Activated CD8-positive, alpha-beta T cell treated with anti-CD3 and anti-CD28 coated beads, Interleukin-2, amount 10 ng/mL, durations not matched to agents 7 days and 5 days (primary cell): ENCODE measurements at places on chromosomes 6 and 20. TPM values are rescaled to one million over a fixed set of nuclear protein-coding genes. Genes with fewer than 3 reads are reported as not detected.

- H3K36me3 ChIP-seq, result no peaks in the 10 kb centered on the region
- no peak overlapping the region for H3K4me3 ChIP-seq
- H3K27ac ChIP-seq, result no peak overlapping the region
- H3K27me3 ChIP-seq, result no peaks in the 10 kb centered on the region
- H3K4me1 ChIP-seq, result no peaks in the 10 kb centered on the region
- DNase-seq, result no peak
Measured at GRCh38 chr20:52313341-52313963, 121.9 kb upstream of the ZFP64 start.

GRCh38 chr6:54697424-54697823, 149.1 kb upstream of the FAM83B start:
- H3K36me3 ChIP-seq, result no peaks in the 10 kb centered on the region
- H3K4me1 ChIP-seq, result no peaks in the 10 kb centered on the region
- H3K4me3 ChIP-seq, result no peak overlapping the region

DNA sequence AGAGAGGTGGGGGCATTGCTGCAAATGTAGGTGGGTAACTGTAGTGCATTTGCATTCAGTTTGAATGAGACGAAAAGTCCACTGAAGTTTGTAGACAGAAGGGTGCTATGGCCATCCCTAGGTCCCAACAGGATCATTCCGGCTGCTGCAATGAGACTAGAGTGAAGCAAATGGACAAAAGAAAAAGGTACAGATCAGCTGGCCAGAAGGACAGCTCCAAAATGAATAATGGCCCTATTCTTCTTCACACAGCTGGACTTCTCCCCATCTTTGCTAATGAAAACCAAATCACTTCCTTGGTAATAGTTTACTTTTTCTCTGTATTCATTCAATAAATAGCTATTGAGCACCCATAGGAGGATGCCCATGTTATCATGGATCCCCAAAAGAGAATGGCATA, 56.4 kb upstream of the TPD52L1 start:
- no peaks in the 10 kb centered on the region for H3K4me1 ChIP-seq
- H3K4me3 ChIP-seq, result no peak overlapping the region
- H3K36me3 ChIP-seq, result no peaks in the 10 kb centered on the region
- H3K27ac ChIP-seq, result no peak overlapping the region

DNA sequence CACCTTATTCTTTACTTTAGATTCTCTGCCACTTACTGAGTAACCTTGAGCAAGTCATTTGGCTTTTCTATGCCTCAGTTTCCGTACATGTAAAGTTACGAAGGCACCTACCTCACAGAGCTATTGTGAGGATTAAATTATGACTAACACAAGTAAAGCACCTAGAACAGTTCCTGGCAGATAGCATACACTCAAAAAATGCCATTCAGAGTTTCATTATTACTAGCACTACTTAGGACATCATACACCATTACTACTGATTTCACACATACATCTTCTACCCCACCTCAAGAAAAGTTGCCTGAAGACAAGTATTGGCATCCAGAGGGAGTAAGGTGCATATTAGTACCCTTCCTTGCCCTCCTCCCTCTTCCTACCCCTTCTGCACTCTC, 107.8 kb downstream of the OGFRL1 start:
- H3K36me3 ChIP-seq, result no peaks in the 10 kb centered on the region
- peaks cover 12% of the 10 kb centered on the region for H3K27me3 ChIP-seq
- no peaks in the 10 kb centered on the region for H3K4me1 ChIP-seq
- no peak overlapping the region for H3K27ac ChIP-seq

- no peak overlapping the region for H3K27ac ChIP-seq
- H3K36me3 ChIP-seq, result no peaks in the 10 kb centered on the region
- no peaks in the 10 kb centered on the region for H3K27me3 ChIP-seq
Measured at GRCh38 chr6:78700991-78701390, 166.4 kb upstream of the IRAK1BP1 start.

- no peaks in the 10 kb centered on the region for H3K4me1 ChIP-seq
- DNase-seq, result no peak
- H3K27me3 ChIP-seq, result no peaks in the 10 kb centered on the region
- no peak overlapping the region for H3K4me3 ChIP-seq
Measured at GRCh38 chr6:3789018-3789895, 37.7 kb upstream of the PXDC1 start.

DNA sequence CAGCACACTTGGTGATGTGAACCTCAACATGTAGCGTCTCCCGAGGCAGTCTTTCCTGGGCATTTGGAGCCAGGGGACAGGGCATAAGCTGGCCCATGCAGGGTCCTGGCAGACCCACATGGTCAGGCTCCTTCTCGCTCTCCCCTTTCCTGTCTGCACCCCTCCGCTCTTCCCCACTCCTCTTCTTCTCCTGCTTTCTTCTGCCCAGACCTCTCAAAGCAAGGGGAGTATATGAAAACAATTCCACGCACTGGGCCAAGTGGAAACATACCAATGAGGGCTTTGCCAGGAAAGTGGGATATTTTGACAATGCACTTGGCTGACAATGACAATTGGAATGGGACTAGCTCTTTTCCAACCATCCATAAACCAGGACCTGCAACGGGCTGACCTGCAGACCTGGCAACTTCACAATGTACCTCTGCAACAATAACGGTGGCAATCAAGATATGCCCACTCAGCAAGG, 58.9 kb upstream of the TRAF3IP2 start:
- no peaks in the 10 kb centered on the region for H3K27me3 ChIP-seq
- no peak overlapping the region for H3K4me3 ChIP-seq
- no peak overlapping the region for H3K27ac ChIP-seq
- H3K36me3 ChIP-seq, result peaks cover 44% of the 10 kb centered on the region
- no peaks in the 10 kb centered on the region for H3K4me1 ChIP-seq

DNA sequence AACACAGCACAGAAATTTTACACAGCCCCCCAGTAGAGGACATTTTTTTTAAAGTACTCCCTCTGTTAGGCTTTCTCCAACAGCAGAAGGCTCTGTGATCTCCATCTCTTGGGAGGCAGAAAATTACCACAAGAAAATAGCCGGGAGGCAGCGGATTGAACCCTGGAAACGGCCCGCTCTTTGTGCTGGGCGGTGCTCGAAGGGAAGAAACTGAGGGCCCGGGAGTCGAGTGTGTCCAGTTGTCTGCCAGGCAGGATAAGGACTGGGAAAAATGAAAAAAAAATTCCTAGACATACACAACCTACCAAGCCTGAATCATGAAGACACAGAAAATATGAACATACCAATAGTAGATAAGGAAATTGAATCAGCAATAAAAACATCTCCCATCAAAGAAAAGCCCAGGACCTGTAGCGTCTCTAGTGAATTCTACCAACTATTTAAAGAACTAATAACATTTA, 31.5 kb downstream of the POM121L2 start:
- H3K36me3 ChIP-seq, result peaks cover 18% of the 10 kb centered on the region
- DNase-seq, result no peak
- H3K27me3 ChIP-seq, result peaks cover 62% of the 10 kb centered on the region
- H3K4me1 ChIP-seq, result peaks cover 20% of the 10 kb centered on the region
- peak overlapping the region; percentile 63 for H3K4me3 ChIP-seq

- peaks cover 13% of the 10 kb centered on the region for H3K36me3 ChIP-seq
- peak overlapping the region; percentile 20 for H3K27ac ChIP-seq
- no peak for DNase-seq
- no peaks in the 10 kb centered on the region for H3K27me3 ChIP-seq
- H3K4me1 ChIP-seq, result peaks cover 35% of the 10 kb centered on the region
Measured at GRCh38 chr20:32111753-32112152, 2.2 kb downstream of the TM9SF4 start.

DNA sequence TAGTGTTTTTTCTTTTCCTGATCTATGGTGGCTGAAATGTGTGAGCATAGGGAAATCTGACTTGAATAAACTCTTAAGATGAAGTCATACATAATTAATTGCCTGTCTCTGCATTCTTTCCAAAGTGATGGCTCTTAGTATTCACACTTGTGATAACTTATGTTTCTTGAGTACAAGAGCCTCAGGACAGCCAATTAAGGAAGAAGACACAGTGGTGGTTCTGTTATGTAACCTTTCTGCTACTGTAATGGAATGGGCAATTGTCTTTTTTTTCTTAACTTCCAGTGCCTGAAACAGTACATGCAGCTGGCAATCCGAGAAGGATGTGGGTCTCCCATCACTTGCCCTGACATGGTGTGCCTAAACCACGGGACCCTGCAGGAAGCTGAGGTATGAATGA, 40.1 kb downstream of the RNF144B start:
- no peaks in the 10 kb centered on the region for H3K36me3 ChIP-seq
- H3K4me3 ChIP-seq, result no peak overlapping the region
- no peaks in the 10 kb centered on the region for H3K27me3 ChIP-seq

DNA sequence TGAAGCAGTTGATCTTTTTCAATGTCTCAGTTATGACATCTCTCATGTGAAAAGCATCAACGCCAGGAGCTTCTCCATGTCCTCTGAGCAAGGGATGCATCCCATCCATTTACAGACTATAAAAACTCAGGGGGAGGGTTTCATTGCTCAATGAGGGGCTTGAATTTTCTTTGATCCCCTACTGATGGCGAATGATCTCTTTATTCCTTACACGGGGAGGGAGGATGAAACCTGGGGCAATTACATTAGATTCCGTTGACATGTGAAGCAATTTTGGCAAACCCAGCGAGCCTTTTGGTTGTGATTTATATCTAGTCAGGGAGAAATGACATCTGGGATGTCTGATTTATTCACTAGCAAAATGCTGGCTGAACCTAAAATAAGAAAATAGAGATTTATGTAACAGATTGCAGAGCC, 268.9 kb downstream of the HIVEP2 start:
- peaks cover 3% of the 10 kb centered on the region for H3K27me3 ChIP-seq
- H3K27ac ChIP-seq, result no peak overlapping the region
- H3K36me3 ChIP-seq, result no peaks in the 10 kb centered on the region
- no peak for DNase-seq
- peaks cover 8% of the 10 kb centered on the region for H3K4me1 ChIP-seq

DNA sequence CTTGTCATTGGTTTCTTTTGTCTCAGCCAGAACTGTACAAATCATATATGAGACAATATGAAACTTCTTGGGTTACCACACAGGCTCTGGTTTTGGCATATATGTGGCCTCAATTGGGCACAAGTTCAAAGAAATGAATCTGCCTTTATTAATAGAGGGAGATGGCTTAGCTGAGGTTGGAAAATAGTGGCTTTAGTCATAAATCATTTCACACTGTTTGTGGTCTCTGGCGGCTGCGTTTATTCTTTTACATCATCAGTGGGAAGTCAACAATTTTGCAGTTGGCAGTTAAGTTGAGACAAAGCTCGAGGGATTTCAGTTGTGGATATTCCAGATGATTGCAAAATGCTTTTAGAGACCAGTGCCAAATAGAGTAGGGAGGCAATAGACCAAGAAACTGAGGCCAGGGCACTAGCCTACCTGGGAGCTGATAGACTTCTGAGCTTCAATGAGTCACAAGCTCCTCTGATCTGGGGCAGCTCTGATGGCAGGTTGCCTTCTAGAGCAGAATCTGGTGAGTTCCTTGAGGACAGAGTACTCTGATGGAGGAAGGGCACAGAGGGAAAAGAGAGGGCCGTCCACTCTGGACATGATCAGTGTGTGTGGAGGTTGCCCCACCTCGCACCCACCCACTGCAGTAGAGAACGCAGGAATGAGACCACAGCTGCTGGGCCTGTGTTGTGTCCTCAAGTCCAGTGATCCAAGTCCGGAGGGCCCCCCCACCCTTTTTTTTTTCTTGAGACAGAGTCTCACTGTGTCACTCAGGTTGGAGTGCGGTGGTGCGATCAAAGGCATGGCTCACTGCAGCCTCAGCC, 73.5 kb downstream of the ARMC2 start:
- H3K27ac ChIP-seq, result peak overlapping the region; percentile 54
- H3K4me3 ChIP-seq, result peak overlapping the region; percentile 14
- H3K4me1 ChIP-seq, result peaks cover 54% of the 10 kb centered on the region
- peaks cover 28% of the 10 kb centered on the region for H3K27me3 ChIP-seq
- DNase-seq, result peak; percentile 64

GRCh38 chr6:32095338-32096086, 13.6 kb downstream of the TNXB start:
- no peak overlapping the region for H3K4me3 ChIP-seq
- H3K4me1 ChIP-seq, result no peaks in the 10 kb centered on the region
- H3K27ac ChIP-seq, result no peak overlapping the region
- H3K27me3 ChIP-seq, result peaks cover 47% of the 10 kb centered on the region

GRCh38 chr20:58246346-58246745, 17.9 kb upstream of the ANKRD60 start:
- no peak for DNase-seq
- peaks cover 4% of the 10 kb centered on the region for H3K4me1 ChIP-seq
- no peaks in the 10 kb centered on the region for H3K27me3 ChIP-seq
- peaks cover 44% of the 10 kb centered on the region for H3K36me3 ChIP-seq

GRCh38 chr20:41670631-41671030, 52.5 kb upstream of the CHD6 start:
- peaks cover 25% of the 10 kb centered on the region for H3K27me3 ChIP-seq
- no peaks in the 10 kb centered on the region for H3K4me1 ChIP-seq
- H3K36me3 ChIP-seq, result no peaks in the 10 kb centered on the region
- no peak for DNase-seq
- H3K4me3 ChIP-seq, result no peak overlapping the region
- H3K27ac ChIP-seq, result no peak overlapping the region

- H3K4me1 ChIP-seq, result no peaks in the 10 kb centered on the region
- H3K4me3 ChIP-seq, result no peak overlapping the region
- H3K27ac ChIP-seq, result no peak overlapping the region
- no peaks in the 10 kb centered on the region for H3K27me3 ChIP-seq
- no peak for DNase-seq
Measured at GRCh38 chr6:91879386-91879995, 1292.6 kb upstream of the MAP3K7 start.

DNA sequence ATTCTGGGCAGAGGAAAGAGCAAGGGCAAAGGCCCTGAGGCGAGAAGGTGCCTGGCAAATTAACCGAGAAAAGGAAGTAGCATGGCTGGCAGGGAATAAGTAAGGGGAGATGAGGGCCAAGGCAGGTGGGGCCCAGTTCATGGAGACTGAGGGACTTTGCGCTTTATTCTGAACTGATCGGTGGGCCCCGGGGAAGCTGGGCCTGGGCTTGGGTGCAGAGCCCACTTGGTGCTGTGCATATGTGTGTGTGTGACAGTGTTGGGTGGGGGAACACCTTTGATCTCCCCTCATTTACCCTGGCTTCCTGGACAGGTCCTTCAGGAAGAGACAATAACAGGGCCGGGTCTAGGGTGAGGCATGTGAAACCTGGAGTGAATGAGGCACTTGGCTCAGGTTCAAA, 2.9 kb upstream of the MDFI start:
- no peak overlapping the region for H3K4me3 ChIP-seq
- H3K27ac ChIP-seq, result no peak overlapping the region
- no peak for DNase-seq
- no peaks in the 10 kb centered on the region for H3K36me3 ChIP-seq

The RIMS4 gene
- total RNA-seq, result not detected

The KCNK17 gene
- total RNA-seq, result not detected

The SNRPB gene
- 338 TPM for total RNA-seq

The HDGFL1 gene
- total RNA-seq, result not detected

The CST4 gene
- not detected for total RNA-seq

The SYCP2L gene
- not detected for total RNA-seq

The GRM1 gene
- total RNA-seq, result not detected

The HLA-DMB gene
- total RNA-seq, result 14.7 TPM

The RCAN2 gene
- not detected for total RNA-seq

The DPPA5 gene
- not detected for total RNA-seq

The ADGRF4 gene
- not detected for total RNA-seq
